ENCODE measurements at places on chromosomes 12 and 14.

GRCh38 chr12:112977139-112977538 lies 1.2 kb upstream of the OAS2 start:
- no peak for DNase-seq

- DNase-seq: no peak
Observed at GRCh38 chr12:109961201-109961600, 35.0 kb downstream of the GIT2 start.

DNA sequence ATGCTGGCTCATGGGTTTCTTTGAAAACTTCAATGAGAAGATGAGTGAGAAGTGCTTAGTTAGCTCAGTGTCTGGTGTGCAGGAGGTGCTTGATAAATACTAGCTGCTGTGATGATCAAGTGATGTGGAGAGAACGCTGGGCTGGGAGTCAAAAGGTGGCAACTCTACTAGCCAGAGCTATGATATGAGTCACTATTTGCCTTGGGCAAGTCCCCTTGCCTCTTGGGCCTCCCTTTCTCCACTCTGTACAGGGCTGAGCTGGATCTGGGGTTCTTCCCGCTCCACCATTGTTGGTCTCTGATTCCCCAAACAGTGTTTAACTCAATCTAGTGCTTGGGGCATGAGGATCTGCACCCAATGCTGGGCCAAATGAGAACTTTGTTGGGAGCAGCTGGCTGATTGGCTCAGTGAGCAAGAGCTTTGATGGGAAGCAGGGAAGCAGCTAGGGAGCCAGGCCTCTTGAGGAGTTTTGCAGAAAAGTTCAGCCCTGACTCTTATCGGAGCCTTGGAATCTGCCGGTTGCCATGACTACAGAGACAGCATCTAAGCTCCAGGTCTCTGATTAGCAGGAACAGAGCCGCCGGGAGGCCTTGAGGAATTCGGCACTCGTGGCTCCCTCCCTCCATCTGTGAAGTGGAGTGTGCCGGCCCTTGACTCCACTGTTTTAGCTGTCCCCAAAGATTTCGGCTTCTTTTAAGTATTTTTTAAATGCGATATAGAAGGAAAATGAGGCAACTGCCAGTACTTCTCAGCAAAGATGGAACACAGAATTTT lies 82.1 kb upstream of the HSPB8 start:
- no peak for DNase-seq

GRCh38 chr14:64391113-64391725 lies 3.1 kb downstream of the MTHFD1 start:
- DNase-seq: no peak

GRCh38 chr14:105146976-105147635 lies 21.5 kb downstream of the JAG2 start:
- no peak for DNase-seq

DNA sequence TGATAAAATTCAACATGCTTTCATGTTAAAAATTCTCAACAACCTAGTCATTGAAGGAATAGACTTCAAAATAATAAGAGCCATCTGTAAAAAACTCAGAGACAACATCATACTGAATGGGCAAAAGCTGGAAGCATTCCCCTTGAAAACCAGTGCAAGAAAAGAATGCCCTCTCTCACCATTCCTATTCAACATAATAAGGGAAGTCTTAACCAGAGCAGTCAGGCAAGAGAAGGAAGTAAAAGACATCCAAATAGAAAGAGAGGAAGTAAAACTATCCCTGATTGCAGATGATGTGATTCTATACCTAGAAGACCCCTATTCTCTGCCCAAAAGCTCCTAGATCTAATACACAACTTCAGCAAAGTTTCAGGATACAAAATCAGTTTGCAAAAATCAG lies 52.9 kb downstream of the APOBEC1 start:
- no peak for DNase-seq

DNA sequence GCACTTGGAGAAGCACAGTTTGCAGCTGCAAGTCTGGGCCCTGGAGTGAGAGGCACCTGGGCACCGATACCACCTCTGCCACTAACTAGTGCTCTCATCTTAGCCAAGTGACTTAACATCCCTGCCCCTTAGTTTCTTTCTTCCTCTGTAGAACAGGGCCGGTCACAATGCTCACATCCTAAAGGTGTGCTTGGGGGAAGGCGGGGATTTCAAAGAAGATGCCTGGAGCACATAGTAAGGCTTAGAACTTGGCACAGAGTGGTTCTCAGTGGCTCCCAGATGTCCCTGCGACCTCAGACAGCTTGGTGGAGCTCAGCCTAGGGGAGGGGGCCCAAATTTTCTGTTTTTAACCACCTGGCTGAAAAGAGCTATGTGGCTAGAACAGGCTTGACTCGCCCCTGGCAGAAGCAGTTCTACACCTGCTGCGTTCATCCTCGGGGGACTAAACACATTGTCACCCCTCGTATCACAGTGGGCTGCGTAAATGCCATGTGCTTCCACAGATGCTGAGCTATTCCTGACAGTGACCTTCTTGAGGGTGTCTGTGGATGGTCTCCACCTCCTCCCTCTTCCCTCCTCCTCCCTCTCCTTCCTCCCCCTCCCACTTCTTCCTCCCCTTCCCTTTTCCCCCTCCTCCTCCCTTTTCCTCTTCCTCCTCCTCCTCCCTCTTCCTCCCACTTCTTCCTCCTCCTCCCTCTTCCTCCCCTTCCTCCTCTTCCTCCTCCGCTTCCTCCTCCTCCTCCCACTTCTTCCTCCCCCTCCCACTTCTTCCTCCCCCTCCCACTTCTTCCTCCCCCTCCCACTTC lies 112.1 kb downstream of the PHETA1 start:
- DNase-seq: no peak

GRCh38 chr12:88993651-88994050 lies 358.6 kb downstream of the DUSP6 start:
- peak; percentile 8 for DNase-seq

DNA sequence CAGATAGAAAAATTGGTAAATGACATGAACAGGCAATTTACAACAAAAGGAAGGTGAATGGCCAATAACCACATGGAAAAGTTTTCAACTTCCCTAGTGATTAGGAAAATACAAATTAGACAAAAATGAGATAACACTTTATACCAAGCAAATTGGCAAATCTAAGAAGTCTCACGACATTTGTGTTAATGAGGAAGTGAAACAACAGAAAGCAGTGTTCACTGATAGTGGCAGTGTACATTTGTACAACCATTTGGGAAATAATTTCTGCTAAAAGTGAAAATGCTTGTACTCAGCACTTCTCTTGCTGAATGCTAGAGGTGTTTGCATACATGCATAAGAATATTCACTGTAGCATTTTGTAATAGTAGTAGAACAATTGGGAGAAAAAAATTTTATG lies 126.6 kb downstream of the LLPH start:
- no peak for DNase-seq

Measured in GM10248 (cell line).